Mucosa of descending colon (tissue), 3 donors: ENCODE measurements at places on chromosomes 7 and 10. TPM values are rescaled to one million over a fixed set of nuclear protein-coding genes. Genes with fewer than 3 reads are reported as not detected.

The IGF2BP3 gene
- total RNA-seq, result not detected

The TBC1D12 gene
- 18.5 TPM for total RNA-seq

- DNase-seq, result no peak
Observed at GRCh38 chr7:36760856-36761762, 36.8 kb upstream of the AOAH start.

The TMEM176B gene
- 338 TPM for total RNA-seq

The ERLIN1 gene
- 57.9 TPM for total RNA-seq

DNA sequence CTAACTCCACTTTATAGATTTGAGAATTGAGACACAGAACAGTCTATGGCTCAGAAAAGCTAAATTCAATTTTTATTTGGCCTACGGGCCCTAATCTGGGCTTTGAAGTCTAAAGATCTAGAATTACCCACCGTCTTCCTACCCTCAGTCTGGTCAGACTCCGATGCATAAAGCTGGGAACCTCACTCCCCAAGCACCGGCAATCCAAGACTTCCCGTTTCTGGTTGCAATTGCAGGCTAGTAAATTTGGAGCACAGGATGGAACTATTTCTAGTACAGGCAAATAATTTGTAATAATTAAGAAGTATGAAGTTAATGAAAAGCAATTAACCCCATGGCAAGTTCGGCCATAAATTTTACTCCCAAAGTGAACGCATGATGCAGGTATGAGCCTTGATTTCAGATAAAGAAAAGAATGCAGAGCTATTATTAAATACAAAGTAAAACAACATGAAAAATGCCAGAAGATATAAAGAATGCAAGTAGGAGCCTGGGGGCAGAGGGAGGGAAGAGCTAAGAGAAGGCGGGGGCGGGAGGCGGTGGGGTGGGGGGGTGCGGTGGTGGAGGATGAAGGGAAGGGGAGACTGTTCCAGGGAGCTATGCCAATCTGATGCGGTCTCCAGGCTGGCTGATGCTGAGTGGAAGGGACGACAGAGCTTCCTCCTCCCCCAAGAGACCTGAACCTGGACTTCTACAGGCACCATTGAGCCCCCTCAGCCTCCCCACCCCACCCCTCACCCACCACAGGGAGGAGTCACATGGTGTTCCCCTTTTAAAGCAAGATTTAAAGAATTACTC lies 45.1 kb downstream of the BPGM start:
- no peak for DNase-seq

GRCh38 chr10:63438506-63439498 lies 27.0 kb downstream of the JMJD1C start:
- DNase-seq, result no peak

DNA sequence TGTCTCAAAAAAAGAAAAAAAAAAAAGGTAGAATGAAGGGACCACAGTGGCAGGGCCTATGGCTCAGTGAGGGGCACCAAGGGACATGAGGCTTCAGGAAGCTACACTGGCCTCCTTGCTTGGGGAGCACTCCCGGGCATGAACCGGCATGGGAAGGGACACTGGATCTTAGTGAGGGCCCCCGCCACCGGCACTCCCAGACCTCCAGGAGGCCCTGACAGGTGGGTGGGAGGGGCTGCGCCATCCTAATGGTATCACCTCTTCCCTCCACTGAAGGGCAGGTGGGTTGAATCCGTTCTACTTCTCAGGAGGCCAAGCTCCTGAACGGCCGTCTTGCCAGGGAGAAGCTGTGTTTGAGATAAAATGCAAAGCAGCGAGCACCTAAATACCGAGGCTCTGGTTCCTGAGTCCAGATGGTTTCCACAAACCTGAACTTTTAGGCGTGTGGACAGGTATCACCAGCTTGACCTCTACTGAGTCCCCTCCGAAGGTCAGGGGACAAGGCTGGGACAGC lies 69.8 kb downstream of the C10orf143 start:
- DNase-seq, result no peak
